ENCODE measurements at places on chromosomes 5 and 9.

DNA sequence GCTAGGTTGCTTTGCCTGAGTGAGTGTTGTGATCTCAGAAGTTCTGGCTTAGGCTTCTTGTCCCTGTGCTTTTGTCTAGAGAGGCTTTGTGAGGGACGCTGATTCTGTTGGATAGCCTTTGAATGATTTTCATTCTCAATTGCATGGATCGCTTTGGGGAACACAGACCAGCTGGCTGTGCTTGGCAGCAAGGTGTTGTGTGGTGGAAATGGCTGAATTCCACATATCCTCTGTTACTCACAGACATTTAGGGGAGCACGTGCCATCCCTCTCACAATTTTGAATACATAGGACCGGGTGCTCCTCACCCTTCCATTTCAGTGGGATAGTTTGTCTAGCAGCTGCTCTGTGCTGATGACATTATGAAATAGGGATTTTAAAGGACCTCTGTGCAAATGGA is 76.2 kb downstream of the IQGAP2 start:
- DNase-seq: no peak

GRCh38 chr5:77993141-77993854 is 217.2 kb upstream of the TBCA start:
- DNase-seq: no peak

GRCh38 chr9:128416014-128416413 is 4.6 kb upstream of the CERCAM start:
- no peak for DNase-seq

- no peak for DNase-seq
Observed at GRCh38 chr9:134562146-134562849, 79.3 kb upstream of the COL5A1 start.

DNA sequence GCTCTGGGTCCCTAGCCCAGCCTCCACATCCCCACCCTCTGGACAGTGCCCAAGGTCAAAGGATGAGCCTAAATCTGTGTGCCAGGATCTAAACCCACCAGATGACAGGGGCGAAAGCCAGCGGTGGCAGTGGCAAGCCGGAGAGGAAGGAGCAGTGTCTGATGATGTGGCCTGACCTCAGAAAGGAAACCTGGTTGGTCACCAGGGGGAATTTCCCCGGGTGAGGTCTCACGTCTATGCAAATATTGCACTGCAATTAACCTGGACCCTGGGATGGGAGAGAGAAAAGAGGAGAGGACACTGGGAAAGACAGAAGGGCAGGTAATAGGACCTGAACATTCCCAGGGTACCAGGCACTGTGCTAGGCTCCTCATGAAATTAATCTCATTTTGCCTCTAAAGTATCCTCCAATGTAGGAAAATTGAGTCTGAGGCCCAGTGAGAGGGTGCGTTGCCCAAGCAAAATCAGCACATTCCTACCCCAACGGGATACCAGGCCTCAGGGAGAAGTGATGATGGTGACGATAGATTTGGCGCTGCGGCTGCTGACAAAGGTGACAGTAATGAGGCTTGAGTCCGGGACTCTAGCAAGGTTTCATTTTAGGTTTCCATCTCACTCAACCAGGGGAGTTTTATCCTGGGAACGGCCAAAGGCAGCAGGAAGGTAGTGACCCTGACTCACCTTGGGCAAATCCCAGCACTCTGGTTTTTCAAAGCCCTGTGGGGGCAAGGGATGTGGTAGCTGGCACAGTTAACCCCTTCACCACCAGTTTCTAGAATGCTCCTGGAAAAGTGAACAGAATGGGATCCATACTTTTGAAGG is 13.4 kb upstream of the TNIP1 start:
- peak; percentile 10 for DNase-seq

GRCh38 chr5:4630031-4630430 is 510.1 kb upstream of the ADAMTS16 start:
- no peak for DNase-seq

GRCh38 chr9:37801287-37801850 is 772 bp downstream of the DCAF10 start:
- no peak for DNase-seq

DNA sequence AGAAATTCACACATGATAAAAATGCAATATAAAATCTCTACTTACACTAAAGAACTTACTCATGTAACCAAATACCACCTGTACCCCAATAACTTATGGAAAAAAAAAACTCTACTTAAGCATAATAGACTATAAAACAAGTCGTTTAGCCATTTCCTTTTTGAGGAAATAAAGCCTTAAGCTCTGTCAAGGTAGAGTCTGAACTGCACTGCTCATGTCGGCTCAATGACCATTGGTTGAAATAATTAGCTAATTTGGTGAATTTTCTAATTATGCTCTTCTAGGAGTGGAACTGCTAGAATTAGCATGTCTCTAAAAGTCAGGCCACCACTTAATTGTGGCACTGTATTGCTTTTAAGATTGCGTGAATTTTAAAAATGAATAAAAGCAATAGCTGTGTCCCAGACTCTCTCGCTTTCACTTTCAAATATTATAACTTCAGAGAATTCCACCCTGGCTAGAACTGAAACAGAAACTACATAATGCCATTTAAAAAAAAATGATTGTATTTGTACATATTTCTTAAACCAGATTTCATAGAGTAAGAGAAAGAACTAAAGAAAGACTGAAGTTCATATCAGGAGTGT is 113.0 kb upstream of the PCA3 start:
- DNase-seq: no peak

- DNase-seq: no peak
Observed at GRCh38 chr5:10896016-10896415, 135.0 kb upstream of the DAP start.

DNA sequence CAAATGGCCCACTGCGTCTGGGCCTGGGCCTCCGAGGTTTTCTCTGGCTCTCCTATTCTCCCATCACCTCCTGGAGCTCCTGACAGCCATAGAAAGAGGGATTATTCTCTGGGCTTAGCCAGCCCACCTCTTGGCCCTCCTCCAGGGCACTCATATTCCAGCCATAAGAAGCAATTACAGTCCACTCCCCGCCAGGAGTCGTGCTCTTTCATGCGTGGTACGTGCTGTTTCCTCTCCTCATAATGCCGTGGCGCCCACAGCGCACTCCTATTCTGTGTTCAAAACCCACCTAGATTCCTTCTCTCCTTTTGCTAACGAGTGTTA is 240.8 kb upstream of the ZNF462 start:
- DNase-seq: peak; percentile 59

DNA sequence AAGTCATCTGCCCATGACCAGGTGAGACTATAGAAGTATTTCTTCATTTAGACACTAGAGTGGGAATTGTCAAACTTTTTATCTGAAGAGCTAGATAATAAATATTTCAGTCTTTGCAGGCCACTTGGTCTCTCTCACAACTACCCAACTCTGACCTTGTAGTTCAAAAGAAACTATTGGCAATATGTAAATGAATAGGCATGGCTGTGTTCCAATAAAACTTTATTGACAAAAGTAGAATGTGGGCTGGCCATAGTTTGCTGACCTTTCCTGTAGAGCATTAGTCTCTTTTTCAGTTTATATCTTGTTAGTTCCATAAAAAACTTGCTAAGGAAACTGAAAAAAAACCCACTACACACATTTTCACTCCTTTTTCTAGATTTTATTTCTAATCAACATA is 535.5 kb downstream of the PRR16 start:
- no peak for DNase-seq

DNA sequence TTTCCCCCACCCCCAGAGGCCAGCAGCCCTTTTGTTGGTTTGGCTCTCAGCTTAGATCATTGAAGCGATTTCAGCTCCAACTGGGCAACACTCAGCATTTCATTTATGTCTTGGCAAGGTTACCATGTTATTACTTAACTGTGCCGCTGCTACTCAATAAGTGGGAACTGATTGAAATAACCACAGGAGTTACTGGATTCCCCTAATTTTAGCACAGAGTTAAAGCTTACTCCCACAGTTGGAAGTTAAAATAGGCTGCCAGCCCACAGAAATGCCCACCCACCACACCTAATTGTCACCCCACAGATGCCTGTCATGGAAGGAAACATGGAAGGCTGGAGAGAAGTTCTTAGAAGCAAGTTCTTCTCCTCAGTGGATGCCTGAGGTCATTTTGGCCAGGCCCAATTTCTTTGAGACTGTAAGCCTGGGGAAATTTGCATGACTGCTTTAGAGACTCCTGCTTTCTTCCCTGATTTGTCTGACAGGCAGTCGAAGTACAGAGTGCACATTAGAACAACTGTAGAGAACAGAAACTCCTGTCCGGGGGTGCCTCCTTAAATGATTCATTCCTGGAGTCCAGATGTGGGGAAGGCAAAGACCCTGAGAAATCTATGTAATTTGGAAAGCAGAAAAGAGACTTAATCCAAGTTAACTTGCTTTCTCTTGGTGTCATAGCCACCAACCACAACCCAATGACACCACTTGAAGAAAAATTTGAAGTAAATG is 370.0 kb downstream of the ZSWIM6 start:
- DNase-seq: no peak

- DNase-seq: no peak
Observed at GRCh38 chr5:158979749-158980521, 119.8 kb downstream of the EBF1 start.

DNA sequence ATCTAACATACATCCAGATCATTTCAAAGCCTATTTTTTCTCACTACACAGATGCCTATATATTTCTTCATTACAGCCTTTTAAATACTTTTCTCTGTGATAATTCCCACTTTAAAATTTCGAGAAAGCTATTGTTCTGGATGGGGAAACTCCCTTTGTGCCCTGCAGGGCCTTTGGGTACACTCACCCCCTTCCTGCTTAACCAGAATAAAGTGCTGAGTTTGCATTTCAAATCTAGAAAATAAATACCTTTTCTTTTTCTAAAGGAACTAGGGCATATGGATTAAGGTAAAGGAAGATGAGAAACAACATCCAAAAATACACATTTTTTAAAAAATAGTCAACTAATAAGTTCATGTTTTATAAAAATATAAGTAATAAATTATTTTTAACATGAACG is 323.9 kb downstream of the ADGRV1 start:
- DNase-seq: no peak

GRCh38 chr5:168426864-168427172 is 59.5 kb upstream of the RARS1 start:
- no peak for DNase-seq

- DNase-seq: no peak
Observed at GRCh38 chr5:103010168-103010567, 109.8 kb downstream of the GIN1 start.

DNA sequence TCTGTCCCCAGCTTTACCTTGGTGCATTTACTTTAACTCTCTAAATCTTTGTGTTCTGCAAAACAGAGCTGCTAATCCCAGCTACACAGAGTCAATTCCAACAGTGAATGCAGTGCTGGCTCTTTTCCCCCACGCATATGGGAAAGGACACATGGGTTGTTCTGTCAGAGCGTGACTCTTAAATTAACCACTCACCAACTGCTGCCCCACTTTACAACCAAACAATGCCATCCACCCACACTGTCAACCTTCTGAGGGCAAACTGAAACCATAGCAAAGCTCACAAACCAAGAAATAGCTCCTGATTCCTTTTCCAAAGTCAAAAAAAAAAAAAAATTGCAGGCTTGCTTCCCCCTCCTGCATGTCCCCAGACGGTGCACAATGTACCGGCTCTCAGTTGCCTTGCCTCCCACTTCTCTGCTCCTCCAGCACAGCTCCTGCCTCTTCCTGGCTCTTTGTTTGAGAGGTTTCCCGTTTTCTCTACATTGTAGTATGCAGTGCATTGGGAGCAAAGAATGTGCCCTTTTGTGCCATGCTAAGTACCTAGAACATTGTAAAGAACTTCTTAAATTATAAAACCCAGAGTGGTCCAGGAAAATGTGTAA is 151.5 kb upstream of the DAPK1 start:
- DNase-seq: no peak

- no peak for DNase-seq
Observed at GRCh38 chr9:89036891-89037290, 45.6 kb downstream of the S1PR3 start.

GRCh38 chr9:79570448-79571308 is 1.1 kb upstream of the TLE4 start:
- DNase-seq: peak; percentile 55

DNA sequence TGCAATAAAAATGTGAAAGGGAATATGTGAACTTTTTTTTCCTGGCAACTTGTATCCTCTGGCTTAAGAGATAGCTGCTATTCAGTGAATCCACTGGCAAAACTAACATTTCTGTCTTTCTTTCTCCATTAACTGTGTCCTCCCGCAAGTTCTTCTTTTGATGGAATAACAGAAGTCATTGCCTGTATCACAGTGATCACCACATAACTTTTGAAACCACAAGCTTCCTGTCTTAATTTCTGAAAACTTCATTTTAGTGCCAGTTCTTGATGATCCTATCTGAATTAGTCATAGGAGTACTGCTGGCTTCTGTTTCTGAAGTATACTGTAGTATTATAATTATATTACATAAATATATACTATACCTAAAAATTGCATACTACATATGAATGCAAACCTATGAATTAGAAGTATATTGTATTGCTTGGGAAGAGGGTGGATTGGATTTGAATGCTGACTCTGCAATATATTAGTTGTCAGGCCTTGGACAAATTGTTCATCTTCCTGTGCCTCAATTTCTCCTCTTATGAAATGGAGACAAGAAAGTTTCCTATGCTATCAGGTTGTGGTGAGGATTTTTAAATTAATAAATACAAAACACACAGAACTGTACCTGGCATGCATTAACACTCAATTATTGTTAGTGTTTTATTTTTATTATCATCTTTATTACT is 441.6 kb downstream of the CETN3 start:
- peak; percentile 68 for DNase-seq

GRCh38 chr9:108467653-108468324 is 388.0 kb downstream of the ACTL7B start:
- DNase-seq: no peak

GRCh38 chr9:81092057-81092456 is 597.3 kb downstream of the TLE1 start:
- DNase-seq: no peak

GRCh38 chr9:6667633-6668280 is 22.2 kb upstream of the GLDC start:
- DNase-seq: peak; percentile 18

GRCh38 chr5:165309446-165309845 is 1804.0 kb downstream of the MAT2B start:
- no peak for DNase-seq

DNA sequence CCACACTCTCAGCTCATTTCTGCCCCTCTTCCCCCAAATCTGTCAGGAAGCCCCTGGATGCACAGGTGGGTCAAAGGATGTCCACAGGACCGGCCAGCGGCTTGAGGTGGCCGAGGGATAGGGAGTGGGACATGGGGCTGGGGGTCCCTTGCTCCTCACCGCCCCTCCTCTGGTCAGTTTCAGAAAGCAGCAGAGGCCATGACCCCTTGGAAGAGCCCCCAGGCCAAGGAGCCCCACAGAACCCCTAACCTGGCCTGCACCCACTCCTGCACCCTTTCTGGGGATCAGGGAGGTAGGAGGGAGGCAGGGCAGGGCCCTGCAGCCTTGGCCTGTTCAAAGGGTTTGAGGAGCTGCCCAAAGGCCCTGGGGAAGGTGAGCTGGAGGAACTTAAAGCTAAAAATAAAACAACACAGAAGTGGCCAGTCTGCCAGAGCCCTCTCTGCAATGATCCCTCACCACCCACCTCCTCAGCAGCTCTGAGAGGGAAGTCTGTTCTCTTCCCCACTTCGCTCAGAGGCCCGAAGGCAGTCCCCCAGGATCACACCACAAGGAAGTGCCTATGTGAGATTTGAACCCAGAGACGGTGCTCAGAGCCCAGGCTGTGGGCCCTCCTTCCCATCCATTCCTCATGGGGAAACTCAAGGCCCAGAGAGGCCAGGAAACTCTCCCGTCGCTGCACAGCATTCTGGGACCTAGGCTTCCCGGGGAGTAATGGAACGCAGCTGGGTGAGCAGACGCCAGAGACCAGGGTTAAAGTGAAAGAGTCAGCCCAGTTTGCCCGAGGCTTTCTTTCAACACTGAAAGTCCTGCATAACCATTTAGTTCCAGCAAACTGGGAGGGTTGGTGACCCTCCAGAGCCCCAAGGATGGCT is 910 bp downstream of the ENG start:
- no peak for DNase-seq

Measured in fibroblast of skin of abdomen (primary cell).